ENCODE measurements at places on chromosomes 7 and 10.

GRCh38 chr10:50653142-50653541 is 29.4 kb upstream of the SGMS1 start:
- DNase-seq, result no peak

DNA sequence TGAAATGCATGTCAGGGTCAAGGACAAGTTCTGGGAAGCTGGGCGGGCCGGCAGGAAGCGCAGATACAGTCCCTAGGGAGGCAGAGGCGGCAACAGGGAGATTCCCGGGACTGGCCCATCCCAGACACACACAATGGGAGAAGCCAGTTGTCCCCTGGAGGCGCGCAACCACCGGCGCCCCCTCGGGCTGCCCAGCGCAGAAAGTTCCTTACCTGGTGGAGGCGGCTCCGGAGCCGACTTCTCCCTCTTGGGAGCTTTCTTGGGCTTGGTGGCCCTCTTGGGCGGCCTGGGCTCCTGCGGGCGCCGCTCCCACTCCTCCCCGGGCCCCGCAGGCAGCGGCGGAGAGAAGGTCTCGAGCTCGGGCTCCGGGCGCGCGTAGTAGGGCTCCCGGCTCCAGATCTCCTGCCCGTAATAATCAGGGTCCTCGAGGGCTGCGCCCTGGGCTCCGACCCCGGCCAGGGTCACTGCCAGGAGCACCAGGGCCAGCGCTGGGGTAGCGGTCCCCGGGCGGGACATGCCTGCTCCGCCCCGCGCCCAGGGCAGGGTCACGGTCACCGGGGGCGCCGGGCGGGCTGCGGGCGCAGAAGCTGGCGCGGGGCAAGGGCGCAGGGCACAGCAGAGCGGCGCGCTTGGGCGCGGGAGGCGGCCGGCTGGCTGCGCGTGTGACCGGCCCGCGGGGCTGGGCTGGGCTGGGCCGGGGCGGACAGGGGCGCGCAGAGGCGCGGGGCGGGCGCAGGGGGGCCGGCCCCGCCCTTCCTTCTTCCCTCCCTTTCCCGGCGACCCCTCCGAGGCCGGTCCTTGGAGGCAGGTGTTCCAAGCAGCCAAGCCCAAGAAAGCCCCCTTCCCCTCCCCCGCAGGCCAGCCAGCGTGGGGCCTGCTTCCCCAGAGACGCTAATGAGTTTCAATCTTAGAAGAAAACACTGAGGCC is at the start of gene CPXM2:
CPXM2 (minus strand) TSS at position 664 of the 928 bp plus-strand sequence; CDS start at position 516, 148 bp downstream.
- no peak for DNase-seq

DNA sequence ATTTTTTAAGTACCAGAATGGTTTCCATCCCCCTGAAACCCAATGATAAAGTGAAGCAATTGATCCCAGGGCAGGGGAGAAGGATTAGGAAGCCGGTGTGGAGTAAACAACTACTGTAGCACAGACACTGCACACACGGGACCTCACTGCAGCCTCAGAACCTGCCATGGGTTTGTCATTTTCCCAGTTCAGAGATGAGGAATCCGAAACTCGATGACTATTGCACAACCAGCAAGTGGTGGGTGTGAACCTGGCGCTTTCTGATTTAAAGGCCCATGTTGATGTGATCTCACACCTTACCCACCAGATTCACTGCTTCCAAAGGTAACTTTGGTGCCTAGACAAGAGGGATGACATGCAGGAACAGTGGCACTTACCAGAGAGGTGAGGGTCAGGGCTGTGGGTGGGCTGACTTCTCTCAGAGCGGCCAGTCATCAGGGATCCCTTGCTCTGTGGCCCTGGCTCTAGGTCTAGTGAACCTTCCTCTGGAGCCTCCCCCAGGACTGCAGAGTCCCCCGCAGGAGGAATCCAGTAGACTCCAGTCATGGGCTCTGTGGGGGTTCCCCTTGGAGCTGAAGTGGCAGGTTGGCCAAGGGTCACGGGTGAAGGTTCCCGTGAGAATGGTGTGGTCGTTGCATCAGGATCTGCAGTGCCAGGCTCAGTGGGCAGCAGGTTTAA is 62.8 kb downstream of the PKD1L1 start:
- no peak for DNase-seq

DNA sequence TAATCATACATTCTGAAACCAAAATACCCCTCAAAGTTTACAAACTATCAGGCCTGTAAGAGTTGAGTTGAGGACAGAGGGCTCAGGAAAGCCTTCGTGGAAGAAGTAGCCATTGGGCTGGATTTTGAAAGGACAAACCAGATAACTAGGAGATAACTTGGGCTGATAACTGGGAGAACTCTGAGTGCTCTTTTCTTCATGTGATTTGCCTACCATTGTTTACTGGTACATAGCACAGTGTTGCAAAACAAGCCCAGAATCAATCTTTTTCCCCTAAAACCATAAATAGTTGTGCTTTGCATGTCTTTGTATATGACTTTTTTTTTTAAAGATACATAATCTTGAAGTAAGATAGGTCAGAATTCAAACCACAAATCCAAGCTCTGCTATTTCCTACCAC is 106.7 kb upstream of the ITGB1 start:
- no peak for DNase-seq

- DNase-seq, result no peak
Observed at GRCh38 chr10:30928742-30929141, 102.9 kb downstream of the ZNF438 start.

DNA sequence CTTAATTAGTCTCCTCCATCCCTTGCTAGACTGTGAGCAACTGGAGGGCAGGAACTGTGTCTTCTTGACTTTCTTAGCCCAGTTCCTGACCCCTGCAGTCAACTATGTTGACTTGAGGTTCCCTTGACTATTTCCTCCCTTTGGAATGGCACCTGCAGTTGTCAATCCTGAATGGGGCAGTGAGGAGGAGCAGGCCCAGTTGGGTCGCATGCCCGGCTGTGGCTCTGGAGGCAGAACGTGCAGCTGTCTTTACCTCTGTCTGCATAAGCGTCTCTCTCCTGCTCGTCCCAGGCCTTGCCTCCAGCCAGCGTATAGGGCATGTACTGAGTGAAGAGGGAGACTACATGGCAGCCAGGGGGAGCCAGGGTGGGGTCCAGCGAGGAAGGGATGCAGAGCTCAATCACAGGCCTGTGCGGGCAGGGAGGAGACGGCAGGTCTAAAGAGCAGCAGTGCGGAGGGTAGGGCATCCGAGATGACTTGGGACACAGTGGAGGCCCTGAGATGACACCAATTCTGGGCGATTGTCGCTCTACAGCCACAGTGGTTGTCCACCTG is 26.8 kb downstream of the PYROXD2 start:
- DNase-seq, result no peak

DNA sequence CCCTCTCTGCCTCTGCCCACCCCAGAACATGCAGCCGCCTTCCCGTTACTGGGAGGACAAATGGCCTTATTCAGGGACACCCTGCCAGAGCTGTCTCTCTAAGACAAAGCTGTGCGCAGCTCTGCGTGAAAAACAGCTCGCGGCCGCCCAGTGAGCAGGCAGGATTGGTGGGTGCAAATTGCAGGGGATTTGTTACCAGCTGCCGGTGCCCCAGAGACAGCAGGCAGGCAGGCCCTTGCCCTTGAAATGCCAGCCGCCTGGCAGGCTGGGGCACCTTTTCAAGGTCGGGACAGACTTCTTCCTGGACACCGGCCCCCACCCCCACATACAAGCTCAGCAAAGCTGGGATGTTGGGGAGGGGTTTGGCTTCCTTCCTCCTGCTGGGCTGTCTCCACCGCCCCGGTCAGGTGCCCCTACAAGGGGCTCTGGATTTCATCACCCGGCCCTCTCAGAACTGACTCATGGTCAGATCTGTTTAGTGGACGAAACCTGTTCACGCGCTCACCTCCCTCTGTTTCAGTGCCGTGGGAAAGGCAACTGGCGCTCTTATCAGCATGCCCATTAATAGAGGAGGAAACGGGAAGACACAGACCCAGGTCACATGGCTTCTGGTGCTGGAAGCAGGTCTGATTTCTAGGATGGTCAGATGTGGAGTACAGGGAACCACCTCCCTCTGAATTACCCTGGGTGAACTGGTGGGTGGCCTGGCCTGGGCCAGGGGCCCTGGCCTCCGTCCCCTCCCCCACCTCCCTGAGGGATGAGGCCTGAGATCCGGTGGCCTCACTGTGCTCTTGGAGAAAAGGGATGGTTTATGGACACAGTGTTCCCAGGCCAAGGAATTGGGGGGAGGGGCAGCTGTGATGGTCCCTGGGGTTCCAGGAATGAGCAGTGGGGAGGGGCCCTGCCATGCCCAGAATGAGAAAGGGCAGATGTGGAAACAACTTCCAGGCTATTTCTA is 123.9 kb upstream of the PPIF start:
- DNase-seq, result no peak

DNA sequence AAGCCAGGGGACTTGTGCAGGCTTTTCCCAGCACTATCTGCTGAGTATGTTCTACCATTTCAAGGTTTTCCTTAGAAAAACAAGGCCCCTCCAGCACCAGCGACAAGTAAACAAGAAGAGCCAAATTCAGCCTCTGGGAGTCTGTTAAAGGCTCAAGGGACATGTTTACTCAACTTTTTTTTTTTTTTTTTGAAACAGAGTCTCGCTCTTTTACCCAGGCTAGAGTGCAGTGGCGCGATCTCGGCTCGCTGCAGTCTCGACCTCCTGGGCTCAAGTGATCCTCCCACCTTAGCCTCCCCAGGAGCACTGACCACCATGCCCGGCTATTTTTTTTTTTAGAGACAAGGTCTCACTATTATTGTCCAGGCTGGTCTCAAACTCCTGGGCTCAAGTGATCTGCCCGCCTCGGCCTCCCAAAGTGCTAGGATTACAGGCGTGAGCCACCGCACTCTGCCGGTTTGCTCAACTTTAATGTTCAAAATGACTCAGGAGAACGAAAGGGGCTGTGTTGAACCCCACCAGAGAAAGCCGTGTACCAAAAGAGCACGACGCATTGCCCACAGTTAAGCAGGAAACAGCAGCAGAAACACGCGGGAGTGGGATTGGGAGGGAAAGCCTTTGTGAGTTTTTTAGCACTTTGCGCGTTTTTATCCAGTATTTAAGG is 772 bp downstream of the PRDX3 start:
- no peak for DNase-seq

DNA sequence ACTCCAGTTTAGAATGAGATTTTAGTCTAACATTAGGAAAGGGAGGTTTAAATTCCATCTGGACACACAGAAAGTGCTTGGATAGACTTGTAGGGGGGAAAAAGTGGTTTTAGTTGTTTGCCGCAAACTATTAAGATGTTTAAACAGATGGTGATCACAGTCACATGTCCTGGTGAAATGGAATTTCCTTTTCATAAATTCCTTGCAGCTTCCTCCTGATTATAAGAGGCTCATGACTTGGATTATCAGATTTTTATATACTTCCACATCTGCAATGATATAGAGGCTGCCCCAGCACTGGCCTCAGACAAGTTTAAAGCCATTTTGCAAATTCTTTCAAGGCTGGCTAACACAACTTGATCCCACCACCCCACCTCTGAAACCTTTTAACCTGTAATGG is 106.4 kb upstream of the ARMC3 start:
- no peak for DNase-seq

DNA sequence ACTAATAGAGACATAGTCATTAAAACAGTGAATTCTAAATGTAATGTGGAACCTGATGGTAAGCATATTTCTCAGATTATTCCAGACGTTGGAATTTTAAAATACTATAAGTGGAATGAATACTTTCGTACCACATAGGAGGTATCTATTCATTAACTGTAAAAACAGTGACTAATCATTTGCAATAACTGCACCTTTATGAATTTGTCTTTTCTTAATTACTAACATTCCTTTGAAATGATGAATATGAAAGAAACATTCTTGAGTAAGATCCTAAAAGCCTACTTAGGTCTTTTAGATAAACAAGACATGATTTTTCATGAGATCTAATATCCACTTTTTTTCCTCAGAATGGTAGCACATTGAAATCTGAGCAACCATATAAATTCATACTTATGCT is 549.0 kb upstream of the LRRN3 start:
- no peak for DNase-seq

GRCh38 chr7:134750083-134751062 is 29.1 kb upstream of the CALD1 start:
- DNase-seq, result peak; percentile 46

- no peak for DNase-seq
Observed at GRCh38 chr10:44761076-44761475, 150.1 kb upstream of the TMEM72 start.

DNA sequence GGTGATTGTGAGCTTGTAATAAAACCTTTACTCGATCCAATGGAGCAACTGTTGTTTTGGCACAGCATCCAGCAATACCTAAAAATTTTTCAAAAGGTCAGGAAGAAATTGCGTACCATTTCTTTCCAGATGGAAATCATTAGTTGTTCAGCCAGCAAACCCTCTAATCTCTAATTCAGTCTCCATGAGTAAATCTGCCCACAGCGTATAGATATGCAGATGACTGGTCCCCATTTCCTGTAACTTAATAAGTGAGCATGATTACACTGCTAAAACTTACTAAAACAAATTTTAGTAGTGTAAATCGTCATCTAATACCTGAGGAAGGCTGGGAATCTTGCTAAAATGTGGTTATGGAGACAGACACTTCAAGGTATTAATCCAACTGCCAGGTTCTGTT is 10.6 kb downstream of the SLC25A16 start:
- no peak for DNase-seq

- no peak for DNase-seq
Observed at GRCh38 chr7:4235596-4235995, 446.5 kb upstream of the FOXK1 start.
